ENCODE measurements at places on chromosomes 7 and 10. TPM values are rescaled to one million over a fixed set of nuclear protein-coding genes. Genes with fewer than 3 reads are reported as not detected.

Gene UTF1
- not detected for total RNA-seq

Gene TFR2
- under 0.01 TPM for total RNA-seq

Gene ZNF775
- total RNA-seq: 1.4 TPM

Gene RBM20
- total RNA-seq: under 0.01 TPM

Gene FAM24B
- 1.6 TPM for total RNA-seq

Gene GIMAP8
- total RNA-seq: not detected

Gene STAG3
- 0.36 TPM for total RNA-seq

Gene FBXL13
- total RNA-seq: 0.36 TPM

Gene PIP
- total RNA-seq: not detected

Gene VWC2
- total RNA-seq: not detected

Gene OR2A12
- total RNA-seq: not detected

Gene HUS1
- 18.3 TPM for total RNA-seq

Gene PDZD7
- total RNA-seq: 0.83 TPM

Gene SLC25A28
- total RNA-seq: 9.2 TPM

Gene SDK1
- total RNA-seq: 1.6 TPM

Gene CXCL12
- 15.8 TPM for total RNA-seq

Gene AS3MT
- total RNA-seq: 7.5 TPM

Gene OR2A5
- not detected for total RNA-seq

Gene TCAF2
- 3.3 TPM for total RNA-seq

Gene LRRTM3
- under 0.01 TPM for total RNA-seq

Gene WDR86
- not detected for total RNA-seq

Gene KCNIP2
- total RNA-seq: not detected

Gene CCDC136
- total RNA-seq: 8.3 TPM

Gene CPN1
- not detected for total RNA-seq

Gene INSIG1
- 26.0 TPM for total RNA-seq

Gene TRIM56
- total RNA-seq: 3.9 TPM

Gene PRSS37
- total RNA-seq: not detected

Gene HIF1AN
- total RNA-seq: 10.2 TPM

Gene H2BK1
- total RNA-seq: not detected

Gene ANKRD30A
- not detected for total RNA-seq

Gene SBDS
- 43.0 TPM for total RNA-seq

Gene PRPS1L1
- not detected for total RNA-seq

Gene MINDY4
- total RNA-seq: 3.6 TPM

Gene ITGA8
- total RNA-seq: under 0.01 TPM

Gene PDK4
- under 0.01 TPM for total RNA-seq

Gene FRMPD2
- total RNA-seq: not detected

Gene PSD
- 2.0 TPM for total RNA-seq

Gene LRGUK
- under 0.01 TPM for total RNA-seq

Gene TMEM225B
- total RNA-seq: 0.54 TPM

Gene SPDYE11
- not detected for total RNA-seq

Gene CUZD1
- 0.56 TPM for total RNA-seq

Gene ABLIM1
- 9.9 TPM for total RNA-seq

Gene COBL
- not detected for total RNA-seq

Gene ACBD5
- total RNA-seq: 11.7 TPM

Gene PCLO
- total RNA-seq: under 0.01 TPM

Gene WDR11
- 61.9 TPM for total RNA-seq

Gene GPNMB
- under 0.01 TPM for total RNA-seq

Gene RINT1
- total RNA-seq: 25.6 TPM

Gene TRIM50
- not detected for total RNA-seq
